Right ventricle myocardium inferior (tissue), 1 donor: ENCODE measurements at places on chromosomes 12 and 14.

GRCh38 chr12:52203079-52203921 is 11.5 kb upstream of the KRT80 start:
- no peak for DNase-seq

DNA sequence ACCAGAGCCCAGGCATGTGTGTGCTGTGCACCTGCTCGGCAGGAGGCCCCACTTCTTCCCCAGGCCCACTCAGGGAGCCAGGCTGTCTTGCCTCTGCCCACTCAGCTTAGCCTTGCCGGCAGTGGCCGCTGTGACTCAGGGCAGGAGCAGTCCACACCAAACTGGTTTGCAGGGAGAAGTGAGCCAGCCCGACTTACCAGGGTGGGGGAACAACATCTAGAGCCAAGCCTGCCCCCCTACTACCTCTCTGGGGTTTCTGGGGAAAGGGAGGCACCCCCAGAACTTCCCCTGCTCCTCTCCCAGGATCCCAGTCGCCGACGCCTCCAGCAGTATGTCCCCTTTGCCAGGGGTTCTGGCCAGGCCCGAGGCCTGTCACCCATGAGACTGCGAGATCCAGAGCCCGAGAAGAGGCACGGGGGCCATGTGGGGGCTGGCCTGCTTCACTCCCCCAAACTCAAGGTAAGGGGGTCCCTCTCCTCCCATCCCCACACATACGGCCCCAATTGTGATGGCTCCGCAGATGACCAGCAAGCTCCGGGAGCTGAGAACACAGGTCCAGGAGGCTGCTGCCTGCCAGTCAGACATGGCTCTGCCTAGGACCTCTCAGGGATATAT is 3.0 kb downstream of the PLEKHG6 start:
- no peak for DNase-seq

DNA sequence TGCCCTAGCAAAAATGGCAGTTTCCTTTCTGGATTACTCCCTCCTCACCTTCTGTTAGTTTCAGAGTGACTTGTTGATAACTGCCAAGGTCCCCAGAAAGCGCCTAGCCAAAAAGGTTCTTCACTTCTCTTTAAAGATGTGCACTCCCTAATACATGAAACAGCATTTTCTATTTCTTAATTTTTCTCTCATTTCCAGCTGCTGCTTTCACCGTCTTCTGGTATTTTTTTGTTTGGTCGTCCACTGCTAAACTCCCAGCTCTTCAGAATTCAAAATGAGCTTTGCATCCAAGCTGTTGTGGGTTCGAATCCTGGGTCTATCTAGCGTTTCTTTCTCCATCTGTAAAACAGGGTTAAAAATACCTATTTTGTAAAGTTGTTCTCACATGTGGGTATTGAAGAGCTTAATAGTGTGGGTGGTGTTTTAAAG is 397 bp upstream of the BORCS5 start:
- no peak for DNase-seq

DNA sequence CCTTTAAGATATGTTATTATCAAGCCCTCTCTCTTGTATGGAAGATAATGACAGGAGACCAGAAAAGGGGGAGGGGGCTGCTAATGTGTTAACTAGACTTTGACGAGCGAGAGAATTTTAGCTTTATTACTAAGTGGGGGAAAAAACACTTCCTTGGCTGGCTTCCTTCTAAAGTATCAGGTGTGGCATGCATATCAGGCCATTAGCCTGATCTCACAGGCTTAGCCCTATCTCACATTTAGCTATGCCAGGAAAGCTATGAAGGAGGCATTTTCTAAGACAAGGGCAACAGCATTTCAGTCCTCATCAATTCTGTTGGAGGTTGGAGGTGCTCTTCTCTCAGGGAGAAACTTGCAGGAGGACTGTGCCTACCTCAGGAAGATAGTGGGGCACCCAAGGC is 9.9 kb downstream of the SSPN start:
- no peak for DNase-seq

GRCh38 chr12:71792599-71792998 is 37.9 kb downstream of the RAB21 start:
- no peak for DNase-seq

- DNase-seq = no peak
Observed at GRCh38 chr14:77543240-77543551, 44.6 kb upstream of the ISM2 start.

GRCh38 chr12:57983858-57984505 is 42.6 kb downstream of the ATP23 start:
- DNase-seq = no peak

DNA sequence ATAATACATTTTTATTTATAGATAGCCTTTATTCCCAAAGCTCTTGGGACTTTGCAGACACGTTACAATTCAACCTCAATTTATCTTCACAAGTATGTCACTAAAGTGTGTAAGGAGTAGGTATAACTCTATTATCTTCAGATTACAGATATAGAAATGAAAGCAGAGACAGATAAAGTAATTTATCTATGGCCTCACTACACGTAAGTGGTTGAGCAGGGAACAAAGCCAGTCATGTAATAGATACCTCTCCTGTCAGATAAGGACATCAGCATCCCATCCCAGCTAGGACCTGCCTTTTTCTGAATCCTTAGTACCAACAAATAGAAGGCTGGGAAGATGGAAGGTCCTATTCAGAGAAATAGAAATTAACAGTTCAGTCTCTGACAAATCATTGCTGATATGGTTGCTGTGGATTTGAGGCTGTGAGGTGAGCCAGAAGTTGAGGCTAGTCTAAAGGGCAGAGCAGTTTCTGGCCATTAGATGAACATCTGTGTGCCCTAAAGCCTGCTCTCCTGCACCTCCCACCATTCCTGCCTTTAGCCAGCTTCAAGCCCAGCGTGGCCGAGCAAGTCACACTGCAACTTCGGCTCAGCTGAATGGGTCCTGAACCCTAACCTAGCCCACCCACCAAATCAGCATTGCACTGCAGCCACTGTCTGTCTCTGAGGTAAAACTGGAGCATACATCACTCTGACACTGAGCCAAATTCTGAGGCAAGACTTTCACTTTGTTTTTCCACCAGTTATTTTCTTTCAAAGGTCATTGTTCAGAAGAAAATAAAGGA is 71.1 kb upstream of the PLEKHA5 start:
- DNase-seq = no peak

DNA sequence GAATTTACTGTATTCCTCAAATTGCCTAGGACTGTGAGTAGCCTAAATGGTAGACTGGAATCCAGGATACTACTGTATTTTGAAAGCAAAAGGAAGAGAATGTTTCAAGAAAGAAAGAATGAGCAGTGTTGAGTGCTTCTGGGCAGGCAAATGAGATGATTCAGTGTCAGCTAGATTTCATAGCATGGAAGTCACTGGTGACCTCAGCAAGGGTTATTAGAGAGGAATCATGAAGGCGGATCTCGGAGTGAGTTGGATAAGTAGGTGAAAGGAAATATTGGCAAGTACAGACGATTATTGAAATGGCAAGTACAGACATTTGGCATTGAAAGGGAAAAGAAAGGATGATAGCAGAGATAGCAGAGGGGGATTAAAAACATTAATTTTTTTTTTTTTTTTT is 27.1 kb downstream of the VRK1 start:
- no peak for DNase-seq

- DNase-seq = no peak
Observed at GRCh38 chr12:44259890-44260289, 424.0 kb downstream of the TMEM117 start.

- no peak for DNase-seq
Observed at GRCh38 chr14:69471916-69472315, 12.6 kb upstream of the PLEKHD1 start.

DNA sequence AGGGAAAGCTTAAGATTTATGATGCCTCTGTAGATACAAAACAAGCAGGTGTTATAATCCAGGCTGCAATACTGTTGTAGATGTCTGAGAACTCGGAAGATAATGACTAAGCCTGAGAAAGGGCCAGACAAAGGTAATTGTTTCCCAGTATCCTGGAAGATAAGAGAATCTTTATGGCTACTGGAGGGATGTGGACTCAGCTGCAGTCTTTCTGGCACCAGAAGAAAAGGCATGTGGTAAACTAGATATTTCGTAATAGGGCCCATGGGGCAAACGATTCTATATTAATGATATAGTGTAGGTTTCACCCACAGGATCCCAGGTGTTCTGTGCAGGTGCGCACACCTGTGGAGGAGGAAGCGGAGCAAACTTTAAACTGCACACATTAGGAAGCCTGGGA is 9.2 kb upstream of the APOLD1 start:
- DNase-seq = no peak

GRCh38 chr12:49220972-49221371 is 32.1 kb upstream of the TUBA1A start:
- no peak for DNase-seq

GRCh38 chr12:27474344-27474743 is 27.8 kb downstream of the SMCO2 start:
- no peak for DNase-seq

- DNase-seq = no peak
Observed at GRCh38 chr12:113907446-113908180, 58.5 kb downstream of the RBM19 start.

DNA sequence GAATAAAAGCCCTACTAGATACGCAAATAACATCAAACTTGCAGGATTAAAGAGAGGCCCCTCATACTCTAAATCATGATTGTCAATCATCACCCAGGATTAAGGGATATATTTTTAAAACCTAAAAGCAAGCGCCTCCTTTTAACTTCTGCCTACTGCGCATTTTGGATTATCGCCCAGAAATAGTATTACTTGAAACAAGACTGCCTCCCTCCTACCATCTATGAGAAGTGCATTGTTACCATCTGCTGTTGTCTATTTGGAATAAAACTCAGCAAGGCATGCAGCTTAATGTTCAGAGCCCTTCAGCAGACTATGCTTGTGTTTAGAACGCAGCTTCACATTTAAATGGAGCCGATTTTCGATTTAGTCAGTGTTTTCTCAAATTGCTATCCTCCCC is 79.6 kb downstream of the EXOC5 start:
- no peak for DNase-seq

DNA sequence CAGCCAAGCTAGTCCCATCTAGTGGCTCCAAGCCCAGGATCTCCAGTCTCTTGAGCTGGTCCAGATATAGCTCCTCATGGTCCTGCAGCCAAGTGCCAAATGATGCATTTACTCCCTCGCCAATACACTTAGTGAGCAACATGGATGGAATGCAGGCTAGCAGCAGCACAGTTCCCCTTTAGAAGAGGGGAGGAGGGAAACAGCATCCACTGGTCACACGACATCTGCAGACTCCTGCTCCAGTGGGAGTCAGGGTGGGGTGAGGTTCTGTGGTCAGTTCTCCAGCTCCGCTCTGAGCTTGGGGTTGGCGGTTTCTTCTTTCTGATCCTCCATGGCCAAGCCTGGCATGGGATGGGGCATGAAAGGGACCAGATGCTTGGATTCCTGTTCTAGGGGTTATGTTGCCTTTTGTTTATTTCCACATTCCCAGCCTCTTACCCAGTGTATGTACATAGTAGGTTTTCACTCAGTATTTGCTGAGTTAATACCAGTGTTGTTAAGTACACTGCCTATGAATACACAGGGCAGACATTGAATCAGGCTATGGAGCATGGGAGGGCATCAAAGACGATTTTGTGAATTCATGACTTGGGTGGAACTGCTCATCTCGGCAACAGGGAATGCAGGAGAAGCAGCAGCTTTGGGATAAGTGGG is 57.3 kb downstream of the GALNT16 start:
- DNase-seq = no peak

GRCh38 chr12:26434299-26435068 is 239.1 kb downstream of the SSPN start:
- no peak for DNase-seq
